ENCODE measurements at places on chromosomes 6 and 20.

- no peaks in the 10 kb centered on the region for H3K36me3 ChIP-seq
- no peaks in the 10 kb centered on the region for H3K4me1 ChIP-seq
- DNase-seq = no peak
- H3K27me3 ChIP-seq = no peaks in the 10 kb centered on the region
Measured at GRCh38 chr20:36483919-36484808, 57.2 kb upstream of the MYL9 start.

GRCh38 chr6:26295691-26296555 lies 69.1 kb upstream of the BTN3A2 start:
- no peaks in the 10 kb centered on the region for H3K4me1 ChIP-seq
- H3K27me3 ChIP-seq = no peaks in the 10 kb centered on the region
- no peak overlapping the region for H3K4me3 ChIP-seq
- no peak overlapping the region for H3K27ac ChIP-seq
- no peaks in the 10 kb centered on the region for H3K36me3 ChIP-seq

DNA sequence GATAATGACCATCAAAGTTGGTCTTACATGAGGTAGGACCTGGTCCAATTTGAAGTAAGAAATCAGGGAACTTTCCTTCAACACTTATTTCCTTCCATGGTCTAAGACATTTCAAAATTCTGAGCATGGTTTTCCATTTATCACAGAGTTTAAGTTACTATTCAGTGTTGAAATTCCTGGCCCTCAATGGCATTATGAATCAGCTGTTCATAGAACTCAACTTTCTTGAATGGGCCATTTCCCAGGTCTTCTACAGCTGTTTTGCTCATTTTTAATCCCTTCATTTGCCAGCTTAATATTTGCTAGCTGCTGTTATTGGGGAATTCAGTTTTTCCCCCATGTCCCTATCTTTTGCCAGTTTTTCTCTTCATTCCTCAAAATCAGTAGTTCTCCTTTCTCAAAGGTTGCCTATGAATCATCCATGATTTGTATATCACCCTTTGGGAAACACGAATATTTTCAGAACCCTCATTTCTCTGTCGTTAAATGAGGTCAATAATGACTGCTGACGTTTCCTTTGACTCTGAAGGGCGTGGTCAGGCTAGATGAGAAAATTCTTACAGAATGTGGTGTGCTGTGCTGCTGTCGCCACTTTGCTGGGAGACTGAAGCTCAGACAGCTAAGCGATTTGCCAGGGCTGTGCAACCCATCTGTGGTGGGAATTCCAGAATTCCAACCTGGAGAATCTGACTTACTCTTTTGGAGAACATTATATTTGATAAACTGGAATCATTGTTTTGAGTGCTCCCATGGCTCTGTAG lies 216.5 kb upstream of the FLRT3 start:
- H3K4me1 ChIP-seq = no peaks in the 10 kb centered on the region
- no peak for DNase-seq
- no peak overlapping the region for H3K27ac ChIP-seq
- H3K36me3 ChIP-seq = no peaks in the 10 kb centered on the region
- no peaks in the 10 kb centered on the region for H3K27me3 ChIP-seq

DNA sequence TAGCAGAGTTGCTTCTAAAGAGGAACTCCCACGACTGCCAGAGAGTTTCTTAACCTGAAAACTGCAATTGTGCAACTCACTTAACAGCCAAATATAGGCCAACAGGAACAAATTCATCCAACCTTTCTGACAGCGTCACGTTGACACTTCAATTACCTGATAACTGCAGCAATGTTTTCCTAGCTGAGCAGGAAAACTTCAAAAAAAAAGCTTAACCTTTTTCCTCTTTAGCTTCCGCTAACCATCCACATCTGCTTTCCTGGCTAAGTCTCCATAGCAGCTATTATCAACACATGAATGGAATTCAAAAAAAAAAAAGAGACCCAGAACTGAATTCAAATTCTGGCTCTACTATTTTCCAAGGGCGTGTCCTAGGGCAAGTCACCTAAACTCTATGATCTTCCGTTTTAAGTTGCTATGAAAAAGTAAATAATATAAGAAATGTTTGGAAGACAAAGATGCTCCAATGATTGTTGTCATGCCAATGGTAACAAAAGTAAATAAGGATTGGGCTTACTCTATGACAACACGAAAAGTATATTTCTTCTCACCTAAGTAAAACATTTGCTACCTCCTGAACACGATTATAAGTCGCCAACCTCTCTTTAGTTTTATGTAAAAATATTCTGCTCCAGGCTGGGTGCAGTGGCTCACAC lies 524.6 kb upstream of the JARID2 start:
- no peak overlapping the region for H3K27ac ChIP-seq
- no peaks in the 10 kb centered on the region for H3K27me3 ChIP-seq
- H3K36me3 ChIP-seq = no peaks in the 10 kb centered on the region
- DNase-seq = no peak

- no peaks in the 10 kb centered on the region for H3K4me1 ChIP-seq
- H3K36me3 ChIP-seq = peaks cover 32% of the 10 kb centered on the region
- no peak overlapping the region for H3K4me3 ChIP-seq
- DNase-seq = no peak
Measured at GRCh38 chr6:73514746-73515110, 6.1 kb downstream of the EEF1A1 start.

GRCh38 chr6:104642871-104643270 lies 216.8 kb downstream of the HACE1 start:
- no peaks in the 10 kb centered on the region for H3K36me3 ChIP-seq
- no peak overlapping the region for H3K4me3 ChIP-seq
- no peak overlapping the region for H3K27ac ChIP-seq
- no peak for DNase-seq
- H3K27me3 ChIP-seq = no peaks in the 10 kb centered on the region

- H3K27me3 ChIP-seq = no peaks in the 10 kb centered on the region
- no peaks in the 10 kb centered on the region for H3K36me3 ChIP-seq
- H3K4me3 ChIP-seq = no peak overlapping the region
- no peak overlapping the region for H3K27ac ChIP-seq
- no peaks in the 10 kb centered on the region for H3K4me1 ChIP-seq
- no peak for DNase-seq
Measured at GRCh38 chr6:127539272-127539671, 20.1 kb upstream of the MTCL3 start.

GRCh38 chr6:37990762-37991525 lies 171.4 kb downstream of the ZFAND3 start:
- no peaks in the 10 kb centered on the region for H3K27me3 ChIP-seq
- no peak overlapping the region for H3K27ac ChIP-seq
- H3K36me3 ChIP-seq = no peaks in the 10 kb centered on the region
- no peak overlapping the region for H3K4me3 ChIP-seq

GRCh38 chr6:5012519-5012918 lies 8.7 kb upstream of the RPP40 start:
- H3K4me3 ChIP-seq = no peak overlapping the region
- no peaks in the 10 kb centered on the region for H3K27me3 ChIP-seq
- no peak overlapping the region for H3K27ac ChIP-seq
- no peaks in the 10 kb centered on the region for H3K36me3 ChIP-seq
- H3K4me1 ChIP-seq = no peaks in the 10 kb centered on the region

DNA sequence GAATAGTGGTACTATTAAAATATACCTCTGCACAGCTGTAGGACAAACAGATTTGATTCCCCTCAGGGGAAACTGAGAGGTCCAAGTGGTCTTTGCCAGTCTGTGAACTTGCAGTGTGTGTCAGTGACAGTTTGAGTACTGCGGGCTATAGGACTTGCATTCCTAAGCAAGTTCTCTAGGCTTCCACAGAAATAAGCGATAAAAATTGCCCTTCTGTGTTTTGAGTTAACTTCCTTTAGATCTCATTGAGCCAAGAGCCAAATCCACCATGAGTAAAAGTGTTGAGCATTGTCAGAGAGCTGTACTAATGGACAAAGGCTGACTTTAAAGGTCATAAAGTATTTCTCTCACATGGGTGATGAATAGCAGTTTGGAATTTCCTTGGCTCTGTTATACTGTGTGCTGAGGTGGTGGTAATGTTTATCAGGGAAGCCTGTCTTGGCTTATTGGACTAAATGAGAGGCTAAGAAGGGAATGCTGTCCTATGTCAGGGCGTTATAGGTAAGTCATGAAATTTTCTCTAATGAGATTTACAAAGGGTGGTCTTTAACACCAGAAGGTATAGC lies 122.6 kb upstream of the MAP3K7 start:
- no peak for DNase-seq
- H3K4me3 ChIP-seq = no peak overlapping the region
- no peak overlapping the region for H3K27ac ChIP-seq
- no peaks in the 10 kb centered on the region for H3K27me3 ChIP-seq
- H3K4me1 ChIP-seq = peaks cover 1% of the 10 kb centered on the region

- no peaks in the 10 kb centered on the region for H3K36me3 ChIP-seq
- 0 out of 2 replicates have a peak, but pooled peaks cover 2% of the 10 kb centered on the region for H3K4me1 ChIP-seq
- no peaks in the 10 kb centered on the region for H3K27me3 ChIP-seq
- H3K27ac ChIP-seq = no peak overlapping the region
- H3K4me3 ChIP-seq = no peak overlapping the region
- DNase-seq = no peak
Measured at GRCh38 chr20:46001498-46001897, 7.2 kb upstream of the MMP9 start.

GRCh38 chr6:77072694-77073409 lies 390.4 kb downstream of the HTR1B start:
- no peak overlapping the region for H3K4me3 ChIP-seq
- H3K4me1 ChIP-seq = no peaks in the 10 kb centered on the region
- H3K36me3 ChIP-seq = no peaks in the 10 kb centered on the region
- no peak for DNase-seq
- no peak overlapping the region for H3K27ac ChIP-seq
- no peaks in the 10 kb centered on the region for H3K27me3 ChIP-seq

DNA sequence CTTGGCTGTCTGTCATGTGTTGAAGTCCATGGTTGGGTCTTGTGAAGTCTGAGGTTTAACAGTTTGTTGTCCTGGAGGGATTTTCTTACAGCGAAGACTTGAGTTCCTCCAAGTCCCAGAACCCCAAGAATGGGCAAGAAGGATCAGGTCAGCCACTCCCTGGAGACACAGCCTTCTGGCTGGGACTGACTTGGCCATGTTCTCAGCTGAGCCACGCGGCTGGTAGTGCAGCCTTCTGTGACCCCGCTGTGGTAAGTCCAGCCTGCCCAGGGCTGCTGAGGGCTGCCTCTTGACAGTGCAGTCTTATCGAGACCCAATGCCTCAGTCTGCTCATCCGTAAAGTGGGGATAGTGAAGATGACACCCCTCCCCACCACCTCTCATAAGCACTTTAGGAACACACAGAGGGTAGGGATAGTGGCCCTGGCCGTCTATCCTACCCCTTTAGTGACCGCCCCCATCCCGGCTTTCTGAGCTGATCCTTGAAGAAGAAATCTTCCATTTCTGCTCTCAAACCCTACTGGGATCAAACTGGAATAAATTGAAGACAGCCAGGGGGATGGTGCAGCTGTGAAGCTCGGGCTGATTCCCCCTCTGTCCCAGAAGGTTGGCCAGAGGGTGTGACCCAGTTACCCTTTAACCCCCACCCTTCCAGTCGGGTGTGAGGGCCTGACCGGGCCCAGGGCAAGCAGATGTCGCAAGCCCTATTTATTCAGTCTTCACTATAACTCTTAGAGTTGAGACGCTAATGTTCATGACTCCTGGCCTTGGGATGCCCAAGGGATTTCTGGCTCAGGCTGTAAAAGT lies 43.5 kb downstream of the SIRPA start:
- H3K27me3 ChIP-seq = no peaks in the 10 kb centered on the region
- no peak overlapping the region for H3K4me3 ChIP-seq
- H3K36me3 ChIP-seq = no peaks in the 10 kb centered on the region
- DNase-seq = no peak
- no peaks in the 10 kb centered on the region for H3K4me1 ChIP-seq

DNA sequence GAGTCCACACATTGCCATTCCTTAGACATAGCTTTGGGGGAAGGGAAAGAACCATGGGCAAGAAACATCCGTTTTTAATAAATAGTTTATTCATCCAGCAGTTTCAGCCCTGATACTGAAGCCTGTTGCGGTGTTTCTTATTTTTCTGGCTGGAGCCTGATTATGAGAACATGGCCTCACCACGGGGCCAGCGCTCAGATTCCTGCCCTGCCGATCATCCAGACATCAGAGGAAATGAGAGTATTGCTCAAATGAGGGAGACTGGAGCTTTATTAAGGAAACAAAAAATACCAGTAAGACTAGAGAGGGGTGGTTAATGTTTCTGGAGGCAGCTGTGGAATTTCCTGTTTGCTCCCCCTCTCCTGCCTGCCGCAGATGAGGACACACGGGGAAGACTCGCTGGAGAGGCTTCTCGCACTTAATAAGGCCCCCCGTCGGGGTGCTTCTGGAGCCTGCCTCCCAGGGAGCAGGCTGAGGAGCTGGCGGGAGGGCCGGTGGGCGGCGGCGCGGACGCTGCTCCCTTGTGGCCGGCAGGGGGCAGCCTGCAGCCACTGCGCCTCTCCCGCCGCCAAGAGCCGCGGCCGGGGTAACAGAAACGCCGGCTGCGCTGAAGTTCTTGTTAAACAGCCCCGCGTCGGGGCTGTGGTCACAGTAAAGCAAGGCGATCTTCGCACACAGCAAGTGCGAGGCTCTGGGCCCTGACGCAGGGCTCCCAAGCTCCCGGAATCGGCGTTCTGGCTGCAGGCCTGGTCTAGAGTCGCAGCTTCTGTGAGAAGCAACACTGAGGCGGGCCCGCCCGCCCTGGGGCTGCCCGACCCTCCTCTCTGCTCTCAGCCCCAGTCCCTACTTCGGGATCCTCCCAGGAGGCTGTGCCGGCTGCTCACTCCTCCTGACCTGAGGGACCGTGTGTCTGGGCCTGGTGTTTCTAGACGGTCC lies 17.5 kb downstream of the LEMD2 start:
- peaks cover 13% of the 10 kb centered on the region for H3K4me1 ChIP-seq
- no peaks in the 10 kb centered on the region for H3K27me3 ChIP-seq
- DNase-seq = peak; percentile 82
- H3K4me3 ChIP-seq = no peak overlapping the region
- H3K36me3 ChIP-seq = peaks cover 30% of the 10 kb centered on the region

GRCh38 chr20:18412221-18412901 lies 54.5 kb downstream of the DZANK1 start:
- DNase-seq = no peak
- no peak overlapping the region for H3K4me3 ChIP-seq
- no peak overlapping the region for H3K27ac ChIP-seq
- no peaks in the 10 kb centered on the region for H3K27me3 ChIP-seq
- no peaks in the 10 kb centered on the region for H3K36me3 ChIP-seq

DNA sequence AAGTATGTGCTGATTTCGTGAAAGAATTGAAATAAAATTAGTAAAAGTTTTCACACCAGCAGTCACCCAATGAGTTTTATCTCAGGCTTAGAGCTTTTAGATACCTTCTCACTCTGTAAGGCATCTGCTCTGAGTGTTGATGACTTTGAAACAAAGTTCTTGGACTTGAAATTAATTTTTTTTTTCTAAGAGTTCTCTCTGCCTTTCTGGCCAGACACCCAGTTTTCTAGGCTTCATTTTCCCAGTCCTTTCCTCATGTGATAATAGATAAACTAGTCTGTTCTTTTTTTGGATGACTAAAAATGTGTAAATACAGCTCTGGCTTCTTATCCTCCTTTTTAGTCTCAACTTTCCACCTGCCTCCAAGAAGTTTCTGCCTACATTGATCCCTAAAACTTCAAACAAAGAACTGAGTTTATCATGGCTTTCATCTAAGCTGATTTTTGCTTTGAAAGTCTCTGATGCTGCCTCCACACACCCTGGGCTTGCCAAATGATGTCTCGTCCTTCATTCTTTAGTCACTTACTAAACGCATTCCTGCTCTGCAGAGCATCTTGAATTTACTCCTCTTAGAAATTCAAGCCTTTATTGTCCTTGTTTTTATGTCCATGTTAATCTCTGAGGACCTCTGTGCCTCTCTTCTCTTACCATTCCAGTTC lies 32.7 kb downstream of the SLX4IP start:
- H3K27me3 ChIP-seq = no peaks in the 10 kb centered on the region
- H3K27ac ChIP-seq = no peak overlapping the region
- DNase-seq = no peak
- H3K4me1 ChIP-seq = peaks cover 2% of the 10 kb centered on the region
- H3K4me3 ChIP-seq = no peak overlapping the region
- H3K36me3 ChIP-seq = no peaks in the 10 kb centered on the region

Data from iPS DF 6.9 (cell line).